ENCODE measurements at places on chromosomes 11 and 22.

- peak within 1 kb of the TSS; percentile 86 for H3K4me3 ChIP-seq
- peaks cover 9% of the 10 kb centered on the region for H3K27me3 ChIP-seq
- H3K27ac ChIP-seq = peak within 1 kb of the TSS; percentile 99
- peaks cover 20% of the 10 kb centered on the region for H3K4me1 ChIP-seq
Measured at GRCh38 chr11:64923944-64924909, at the start of gene PPP2R5B. Gene PPP2R5B, plus strand, starts transcription at chr11:64924689. Its CDS starts 1,046 bp downstream, at chr11:64925735.

DNA sequence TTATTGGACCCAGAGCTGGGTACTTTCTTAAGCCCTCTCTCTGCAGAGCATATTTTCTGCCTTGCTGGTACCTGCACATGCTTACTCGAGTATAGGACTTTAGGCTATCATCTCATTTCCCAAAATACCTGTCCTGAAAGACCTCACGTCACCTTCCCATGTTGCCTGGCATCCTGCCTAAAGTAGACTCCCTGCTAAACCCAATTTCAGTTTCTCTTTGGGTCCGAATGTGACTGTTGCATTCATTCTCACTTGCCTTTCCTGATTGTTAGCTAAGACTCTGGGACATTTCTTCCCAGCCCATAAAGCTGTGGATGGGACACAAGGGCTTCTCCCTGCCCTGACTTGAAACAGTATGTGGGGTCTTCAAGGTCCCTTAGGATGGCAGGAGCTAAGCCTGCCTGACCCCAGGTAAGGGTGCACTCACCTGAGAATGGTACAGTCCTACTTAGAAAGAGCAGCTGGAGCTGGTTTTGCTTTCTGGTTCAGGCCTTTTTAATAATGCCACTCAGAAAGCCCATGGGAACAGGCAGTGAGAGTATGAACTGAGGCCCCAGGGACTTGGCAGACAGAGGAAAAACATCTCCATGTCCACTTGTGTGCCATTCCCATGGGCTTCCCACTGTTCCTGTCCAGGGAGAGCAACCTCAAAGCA lies 12.9 kb downstream of the OR51E2 start:
- H3K4me1 ChIP-seq = no peaks in the 10 kb centered on the region
- DNase-seq = no peak
- no peaks in the 10 kb centered on the region for H3K36me3 ChIP-seq
- H3K27ac ChIP-seq = no peak overlapping the region
- H3K4me3 ChIP-seq = no peak overlapping the region
- H3K27me3 ChIP-seq = no peaks in the 10 kb centered on the region

DNA sequence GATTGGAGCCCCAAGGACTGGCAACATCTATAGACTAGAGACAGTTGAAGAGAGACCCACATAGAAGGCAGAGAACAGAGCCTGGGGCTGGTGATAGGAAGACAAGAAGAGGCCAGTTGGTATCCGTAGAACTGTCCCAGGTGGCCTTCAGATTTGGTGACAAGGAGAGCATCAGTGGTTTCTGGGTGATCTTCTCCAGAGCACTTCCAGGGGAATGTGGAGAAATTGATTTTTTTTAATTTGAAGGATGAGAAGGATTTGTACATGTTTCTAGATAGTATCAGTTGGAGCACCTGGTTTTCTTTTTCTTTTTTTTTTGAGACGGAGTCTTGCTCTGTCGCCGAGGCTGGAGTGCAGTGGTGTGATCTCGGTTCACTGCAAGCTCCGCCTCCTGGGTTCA lies 14.8 kb downstream of the SLC3A2 start:
- no peaks in the 10 kb centered on the region for H3K4me1 ChIP-seq
- no peaks in the 10 kb centered on the region for H3K36me3 ChIP-seq
- peaks cover 45% of the 10 kb centered on the region for H3K27me3 ChIP-seq

- no peak for DNase-seq
- H3K27me3 ChIP-seq = peaks cover 18% of the 10 kb centered on the region
- H3K4me1 ChIP-seq = no peaks in the 10 kb centered on the region
- H3K27ac ChIP-seq = no peak overlapping the region
Measured at GRCh38 chr22:27667121-27667843, 134.3 kb downstream of the MN1 start.

GRCh38 chr11:61275191-61275590 lies 19.9 kb downstream of the VWCE start:
- H3K4me3 ChIP-seq = no peak overlapping the region
- no peaks in the 10 kb centered on the region for H3K27me3 ChIP-seq
- DNase-seq = no peak
- no peaks in the 10 kb centered on the region for H3K36me3 ChIP-seq

- H3K27ac ChIP-seq = peak overlapping the region; percentile 78
- DNase-seq = peak; percentile 79
- H3K4me3 ChIP-seq = no peak overlapping the region
- H3K27me3 ChIP-seq = no peaks in the 10 kb centered on the region
- peaks cover 52% of the 10 kb centered on the region for H3K36me3 ChIP-seq
Measured at GRCh38 chr22:46798366-46799350, 36.2 kb downstream of the TBC1D22A start.

GRCh38 chr11:99535819-99536218 lies 515.1 kb downstream of the CNTN5 start:
- H3K27me3 ChIP-seq = no peaks in the 10 kb centered on the region
- no peak for DNase-seq
- H3K4me3 ChIP-seq = no peak overlapping the region
- H3K27ac ChIP-seq = no peak overlapping the region

DNA sequence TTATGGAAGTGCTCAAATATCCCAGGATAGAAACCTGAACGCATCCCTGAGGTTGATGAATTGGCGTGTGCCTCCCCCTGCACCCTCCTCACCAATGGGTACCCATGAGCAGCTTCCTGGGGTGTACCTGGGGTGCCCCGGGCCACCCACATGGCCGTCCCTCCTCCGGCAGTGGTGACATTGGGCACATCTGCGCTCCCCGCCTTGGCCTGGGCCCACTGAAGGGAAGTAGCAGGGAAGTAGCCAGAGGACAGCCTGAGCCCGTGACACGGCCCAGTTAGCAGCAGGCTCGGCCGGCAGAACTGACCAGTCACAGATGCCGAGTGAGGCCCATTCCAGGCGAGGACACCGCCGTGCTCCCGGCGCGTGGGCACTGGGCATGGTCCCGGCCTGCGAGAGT lies 16.7 kb downstream of the MRPL23 start:
- no peaks in the 10 kb centered on the region for H3K27me3 ChIP-seq
- H3K4me1 ChIP-seq = no peaks in the 10 kb centered on the region
- no peak for DNase-seq
- no peaks in the 10 kb centered on the region for H3K36me3 ChIP-seq
- H3K4me3 ChIP-seq = no peak overlapping the region

- H3K27ac ChIP-seq = peak overlapping the region; percentile 90
- peaks cover 13% of the 10 kb centered on the region for H3K27me3 ChIP-seq
- H3K4me1 ChIP-seq = peaks cover 51% of the 10 kb centered on the region
- DNase-seq = peak; percentile 66
- peaks cover 24% of the 10 kb centered on the region for H3K36me3 ChIP-seq
Measured at GRCh38 chr11:8913961-8914660, 3.1 kb downstream of the AKIP1 start.

DNA sequence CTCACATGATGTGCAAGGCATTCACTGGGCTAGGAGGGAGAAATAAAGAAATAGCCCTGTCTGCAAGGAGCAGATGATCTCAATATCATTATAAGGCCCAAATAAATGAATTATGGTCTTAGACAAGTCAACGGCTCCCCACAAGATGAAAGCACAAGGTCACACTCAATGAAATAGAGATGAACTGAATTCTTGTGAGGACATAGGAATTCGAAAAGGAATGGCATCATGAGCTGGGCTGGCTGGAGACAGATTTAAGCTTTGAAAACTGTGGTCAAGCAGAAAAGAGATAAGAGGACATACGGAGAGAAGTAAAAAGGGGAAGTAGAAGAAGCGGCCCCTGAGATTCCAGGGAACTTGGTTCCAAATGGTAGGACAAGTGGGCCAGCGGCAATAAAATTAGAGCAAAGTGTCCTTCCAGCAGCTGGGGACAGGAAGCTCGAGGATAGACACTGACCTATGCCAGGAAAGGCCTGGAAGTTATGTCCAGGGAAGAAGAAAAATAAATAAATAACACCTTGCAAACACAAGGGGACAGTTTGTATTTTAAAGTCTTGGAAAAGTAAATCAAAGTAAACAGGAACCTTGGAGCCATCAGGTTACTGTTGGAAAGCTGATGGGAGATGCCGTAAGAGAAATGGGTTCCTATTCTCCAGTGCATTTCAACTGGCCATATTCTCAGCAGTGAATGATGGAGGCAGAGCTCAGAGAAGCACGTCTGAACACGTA lies 37.8 kb downstream of the GALNT18 start:
- H3K27ac ChIP-seq = no peak overlapping the region
- H3K27me3 ChIP-seq = peaks cover 12% of the 10 kb centered on the region
- no peaks in the 10 kb centered on the region for H3K36me3 ChIP-seq
- DNase-seq = no peak
- no peak overlapping the region for H3K4me3 ChIP-seq
- no peaks in the 10 kb centered on the region for H3K4me1 ChIP-seq

GRCh38 chr11:113932788-113933187 lies 28.2 kb downstream of the HTR3B start:
- peaks cover 14% of the 10 kb centered on the region for H3K27me3 ChIP-seq
- H3K4me3 ChIP-seq = no peak overlapping the region
- H3K36me3 ChIP-seq = no peaks in the 10 kb centered on the region
- no peak for DNase-seq

DNA sequence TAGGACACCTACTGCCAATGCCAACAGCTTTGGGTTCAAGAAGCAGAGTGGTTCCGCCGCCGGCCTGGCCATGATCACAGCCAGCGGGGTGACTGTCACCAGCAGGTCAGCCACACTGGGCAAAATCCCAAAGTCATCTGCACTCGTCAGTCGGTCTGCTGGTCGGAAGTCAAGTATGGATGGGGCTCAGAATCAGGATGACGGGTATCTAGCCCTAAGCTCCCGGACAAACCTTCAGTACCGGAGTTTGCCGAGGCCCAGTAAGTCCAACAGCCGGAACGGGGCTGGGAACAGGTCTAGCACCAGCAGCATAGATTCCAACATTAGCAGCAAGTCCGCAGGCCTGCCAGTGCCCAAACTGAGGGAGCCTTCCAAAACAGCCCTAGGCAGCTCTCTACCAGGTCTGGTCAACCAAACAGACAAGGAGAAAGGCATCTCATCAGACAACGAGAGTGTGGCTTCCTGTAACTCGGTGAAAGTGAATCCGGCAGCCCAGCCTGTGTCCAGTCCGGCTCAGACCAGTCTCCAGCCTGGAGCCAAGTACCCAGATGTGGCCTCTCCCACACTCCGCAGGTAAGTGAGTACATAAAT lies 115.1 kb downstream of the DBX1 start:
- no peak for DNase-seq
- H3K4me3 ChIP-seq = no peak overlapping the region
- no peak overlapping the region for H3K27ac ChIP-seq
- no peaks in the 10 kb centered on the region for H3K4me1 ChIP-seq

DNA sequence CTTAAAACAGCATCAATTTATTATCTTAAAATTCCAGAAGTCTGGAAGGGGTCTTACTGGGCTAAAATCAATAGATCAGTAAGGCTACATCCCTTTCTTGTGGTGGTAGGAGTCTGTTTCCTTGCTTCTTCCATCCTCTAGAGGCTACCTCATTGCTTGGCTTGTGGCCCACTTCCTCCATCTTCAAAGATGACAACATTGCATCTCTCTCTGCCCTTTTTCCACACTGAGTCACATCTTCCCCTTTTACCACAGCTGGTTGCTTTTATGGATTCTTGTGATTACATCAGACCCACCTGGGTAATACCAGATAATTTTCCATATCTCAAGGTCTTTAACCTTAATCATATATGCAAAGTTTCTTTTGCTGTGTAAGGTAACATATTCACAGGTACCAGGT lies 60.9 kb downstream of the GRIA4 start:
- H3K4me3 ChIP-seq = no peak overlapping the region
- no peaks in the 10 kb centered on the region for H3K36me3 ChIP-seq
- no peaks in the 10 kb centered on the region for H3K4me1 ChIP-seq
- H3K27me3 ChIP-seq = no peaks in the 10 kb centered on the region
- DNase-seq = no peak

- peaks cover 6% of the 10 kb centered on the region for H3K27me3 ChIP-seq
- DNase-seq = no peak
- no peaks in the 10 kb centered on the region for H3K36me3 ChIP-seq
Measured at GRCh38 chr22:26205494-26205893, 36.2 kb downstream of the SEZ6L start.

- DNase-seq = no peak
- no peak overlapping the region for H3K27ac ChIP-seq
- peaks cover 41% of the 10 kb centered on the region for H3K27me3 ChIP-seq
- peaks cover 10% of the 10 kb centered on the region for H3K4me1 ChIP-seq
- no peak overlapping the region for H3K4me3 ChIP-seq
Measured at GRCh38 chr11:119378851-119379465, 2.5 kb downstream of the USP2 start.

DNA sequence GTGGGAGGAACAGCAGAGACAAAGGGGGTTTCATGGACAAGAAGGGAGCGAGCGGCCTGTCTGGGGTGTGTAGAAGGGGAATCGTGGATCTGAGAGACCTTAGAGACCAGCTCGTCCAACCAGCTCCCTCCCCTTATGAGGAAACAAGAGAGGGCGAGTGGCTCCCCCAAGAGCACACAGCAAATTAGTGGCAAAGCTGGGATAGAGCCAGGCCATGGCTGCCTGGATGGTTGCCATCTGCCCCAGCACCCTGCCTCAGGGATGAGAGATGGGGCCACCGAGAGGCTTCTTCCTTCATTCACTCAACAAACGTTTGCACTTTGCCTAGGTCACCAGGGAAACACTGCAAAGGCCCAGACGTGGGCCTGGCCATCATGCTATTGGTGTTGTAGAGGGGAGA lies 4.1 kb downstream of the MAPK8IP1 start:
- H3K4me1 ChIP-seq = peaks cover 6% of the 10 kb centered on the region
- H3K27me3 ChIP-seq = peaks cover 56% of the 10 kb centered on the region
- no peak overlapping the region for H3K27ac ChIP-seq
- H3K4me3 ChIP-seq = no peak overlapping the region

- no peaks in the 10 kb centered on the region for H3K27me3 ChIP-seq
- H3K27ac ChIP-seq = no peak overlapping the region
- no peak for DNase-seq
- no peak overlapping the region for H3K4me3 ChIP-seq
- no peaks in the 10 kb centered on the region for H3K36me3 ChIP-seq
Measured at GRCh38 chr11:41382927-41383326, 76.5 kb downstream of the LRRC4C start.

DNA sequence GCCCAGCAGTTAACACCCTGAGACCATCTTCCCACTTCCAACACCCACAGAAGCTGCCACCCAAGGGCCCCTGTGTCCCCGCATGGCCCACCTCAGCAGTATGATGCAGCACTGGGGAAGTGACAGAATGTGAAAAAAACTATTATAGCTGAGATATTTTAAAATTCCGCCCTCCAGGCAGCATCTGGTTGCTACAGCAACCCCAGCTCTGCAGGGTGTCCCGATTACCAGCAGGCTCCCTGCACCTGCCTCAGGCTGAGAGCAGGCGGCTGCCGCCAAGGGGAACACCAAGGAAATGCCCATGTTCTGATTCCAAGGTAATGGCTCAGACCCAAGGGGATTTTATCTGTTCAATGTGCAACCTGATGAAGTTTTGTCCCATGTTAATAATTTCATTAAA lies 10.5 kb upstream of the TMEM121B start:
- H3K4me1 ChIP-seq = no peaks in the 10 kb centered on the region
